Calu3 (cell line): ENCODE measurements at places on chromosomes 16 and 17. TPM values are rescaled to one million over a fixed set of nuclear protein-coding genes. Genes with fewer than 3 reads are reported as not detected.
A peak's percentile ranks its signal among the peaks of the same experiment; 100 is the strongest.

The GDPD1 gene
- total RNA-seq: 2.6 and 3.4 TPM in 2 replicates

The PRRT2 gene
- 0.78 and 1.8 TPM in 2 replicates for total RNA-seq

The HOXB9 gene
- total RNA-seq: 26.0 and 27.8 TPM in 2 replicates

The HSPB9 gene
- 0.54 and 0.69 TPM in 2 replicates for total RNA-seq

GRCh38 chr17:65409381-65409780, 152.1 kb downstream of the AXIN2 start:
- no peaks in the 10 kb centered on the region for H3K4me1 ChIP-seq
- DNase-seq: no peak
- H3K36me3 ChIP-seq: no peaks in the 10 kb centered on the region
- H3K4me3 ChIP-seq: no peak overlapping the region
- peaks cover 25% of the 10 kb centered on the region for H3K27me3 ChIP-seq

DNA sequence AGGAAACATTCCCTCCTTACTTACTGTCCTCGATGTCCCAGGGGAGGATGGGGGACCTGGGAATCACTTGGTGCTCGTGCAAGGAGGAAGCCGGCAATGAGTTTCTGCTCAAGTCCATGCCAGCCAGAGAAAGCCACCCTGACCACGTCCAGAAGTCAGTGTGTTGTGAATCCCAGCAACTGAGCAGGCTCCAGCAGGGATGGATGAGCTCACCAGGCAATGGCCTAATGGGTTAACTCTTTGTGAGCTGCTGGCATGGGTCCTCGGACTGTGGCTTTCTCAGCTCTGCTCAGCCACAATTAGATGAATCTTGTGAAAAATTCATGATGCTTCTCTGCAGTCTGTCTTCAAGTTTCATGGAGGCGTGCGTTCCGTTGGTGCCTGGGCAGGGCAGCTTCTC, at the start of gene PIRT:
TSS of gene PIRT (minus strand) at position 167 of the 400 bp plus-strand sequence. CDS start 12,442 bp downstream, outside the sequence.
- no peaks in the 10 kb centered on the region for H3K4me1 ChIP-seq
- no peaks in the 10 kb centered on the region for H3K36me3 ChIP-seq
- no peaks in the 10 kb centered on the region for H3K27me3 ChIP-seq
- no peak within 1 kb of the TSS for H3K4me3 ChIP-seq

GRCh38 chr16:54331241-54332002, 44.8 kb upstream of the IRX3 start:
- H3K27ac ChIP-seq: no peak overlapping the region
- H3K36me3 ChIP-seq: no peaks in the 10 kb centered on the region
- H3K4me1 ChIP-seq: no peaks in the 10 kb centered on the region
- H3K4me3 ChIP-seq: no peak overlapping the region

GRCh38 chr16:34648-34987, 18.8 kb downstream of the POLR3K start:
- H3K4me1 ChIP-seq: peaks cover 24% of the 10 kb centered on the region
- peaks cover 13% of the 10 kb centered on the region for H3K36me3 ChIP-seq
- no peak for DNase-seq
- no peak overlapping the region for H3K4me3 ChIP-seq

GRCh38 chr17:11144358-11145233, 96.4 kb upstream of the SHISA6 start:
- no peaks in the 10 kb centered on the region for H3K36me3 ChIP-seq
- H3K4me1 ChIP-seq: no peaks in the 10 kb centered on the region
- DNase-seq: peak; percentile 7
- H3K4me3 ChIP-seq: no peak overlapping the region
- H3K27me3 ChIP-seq: no peaks in the 10 kb centered on the region

DNA sequence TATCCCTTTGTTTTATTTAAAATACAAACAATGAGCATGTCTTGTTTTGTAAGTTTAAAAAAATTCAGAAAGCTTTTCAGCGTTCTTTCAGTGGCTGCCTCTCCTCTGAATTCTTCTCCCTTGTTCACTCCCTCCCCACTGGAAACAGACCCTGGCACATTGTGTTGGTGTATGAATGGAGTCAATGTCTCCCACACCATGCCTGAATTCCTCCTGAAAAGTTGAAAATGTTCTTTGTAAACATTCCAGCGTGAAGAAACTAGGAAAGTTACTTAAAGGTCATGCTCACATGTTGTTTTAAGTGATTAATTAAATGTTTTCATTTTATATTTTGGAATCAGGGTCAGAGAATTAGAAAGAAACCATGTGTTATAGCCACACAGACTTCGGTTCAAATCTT, 136.9 kb upstream of the DYNLRB2 start:
- H3K27me3 ChIP-seq: peaks cover 13% of the 10 kb centered on the region
- no peak overlapping the region for H3K4me3 ChIP-seq
- H3K4me1 ChIP-seq: no peaks in the 10 kb centered on the region
- no peak for DNase-seq

DNA sequence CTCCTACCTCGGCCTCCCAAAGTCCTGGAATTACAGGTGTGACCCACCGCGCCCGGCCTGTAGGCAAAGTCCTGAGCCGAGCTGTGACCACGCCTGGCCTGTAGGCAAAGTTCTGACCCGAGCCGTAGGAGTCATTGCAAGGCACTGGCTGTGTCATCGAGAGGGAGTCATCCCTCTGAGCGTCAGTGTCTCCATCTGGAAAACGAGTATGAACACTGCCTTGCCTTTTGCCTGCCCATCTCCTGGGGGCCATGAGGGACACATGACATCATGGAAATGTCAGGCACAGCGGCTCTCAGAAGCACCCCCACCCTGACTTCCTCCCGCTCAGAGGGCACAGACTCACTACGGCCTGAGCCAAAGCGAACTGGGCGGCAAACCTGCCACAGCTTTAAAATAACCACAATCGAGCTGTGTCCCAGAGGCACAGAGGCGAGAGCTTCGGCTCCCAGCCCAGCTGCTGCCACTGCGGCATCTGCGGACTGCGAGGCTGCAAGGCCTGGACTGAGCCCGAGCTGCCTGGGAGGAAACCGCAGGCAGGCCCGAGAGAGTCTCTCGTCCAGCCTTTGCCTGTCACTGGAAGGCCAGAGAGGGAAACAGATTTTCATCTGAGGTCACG, 50.8 kb downstream of the RPH3AL start:
- H3K4me1 ChIP-seq: no peaks in the 10 kb centered on the region
- H3K4me3 ChIP-seq: no peak overlapping the region
- DNase-seq: no peak
- peaks cover 3% of the 10 kb centered on the region for H3K36me3 ChIP-seq

DNA sequence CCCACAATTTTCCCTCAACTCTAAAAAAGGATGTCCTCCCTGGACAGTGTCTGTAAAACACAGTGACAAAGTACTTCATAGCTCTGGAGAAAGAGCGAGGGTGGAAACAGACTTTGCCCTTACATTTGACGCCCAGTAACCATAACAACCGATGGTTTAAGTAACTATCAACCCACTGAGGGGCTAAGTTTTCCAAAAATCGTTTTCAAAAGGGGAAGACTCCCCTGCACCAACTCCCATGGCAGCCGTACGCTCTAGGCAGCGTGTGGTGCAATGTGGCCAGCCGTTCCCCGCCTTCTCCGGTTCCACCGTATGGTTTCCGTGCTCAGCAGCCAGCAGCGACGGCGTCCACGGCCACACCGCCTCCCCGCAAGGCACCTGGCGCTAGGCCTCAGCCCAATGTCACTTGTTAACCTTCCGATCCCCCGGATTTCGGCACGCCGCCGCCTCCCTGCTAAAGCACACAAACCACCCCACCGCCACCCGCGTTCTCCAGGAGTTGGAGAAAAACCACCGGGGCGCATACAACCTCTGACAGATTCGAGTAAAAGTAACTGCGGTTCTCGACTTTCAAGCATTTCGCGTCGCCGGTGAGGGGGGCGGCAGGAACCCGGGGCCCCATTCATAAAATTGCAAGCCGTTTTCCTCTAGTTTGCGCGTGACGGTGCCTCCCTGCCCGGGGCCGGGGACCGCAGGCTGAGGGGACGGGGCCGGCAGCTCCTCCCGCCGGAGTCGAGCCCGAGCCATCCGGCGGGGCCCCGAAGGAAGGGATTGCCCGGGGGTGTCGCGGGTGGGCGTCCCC, 661 bp downstream of the TEX2 start:
- peaks cover 13% of the 10 kb centered on the region for H3K4me1 ChIP-seq
- DNase-seq: peak; percentile 40
- peaks cover 8% of the 10 kb centered on the region for H3K27me3 ChIP-seq
- H3K36me3 ChIP-seq: peaks cover 25% of the 10 kb centered on the region
- peak overlapping the region; percentile 20 for H3K27ac ChIP-seq

GRCh38 chr17:81309859-81310839, 15.0 kb upstream of the SLC38A10 start:
- peaks cover 19% of the 10 kb centered on the region for H3K27me3 ChIP-seq
- H3K36me3 ChIP-seq: peaks cover 10% of the 10 kb centered on the region
- peaks cover 18% of the 10 kb centered on the region for H3K4me1 ChIP-seq
- H3K27ac ChIP-seq: no peak overlapping the region

- H3K36me3 ChIP-seq: peaks cover 14% of the 10 kb centered on the region
- peaks cover 12% of the 10 kb centered on the region for H3K4me1 ChIP-seq
- H3K4me3 ChIP-seq: no peak overlapping the region
- DNase-seq: no peak
- H3K27me3 ChIP-seq: no peaks in the 10 kb centered on the region
- no peak overlapping the region for H3K27ac ChIP-seq
Measured at GRCh38 chr16:83925095-83925905, 26.4 kb downstream of the MLYCD start.

DNA sequence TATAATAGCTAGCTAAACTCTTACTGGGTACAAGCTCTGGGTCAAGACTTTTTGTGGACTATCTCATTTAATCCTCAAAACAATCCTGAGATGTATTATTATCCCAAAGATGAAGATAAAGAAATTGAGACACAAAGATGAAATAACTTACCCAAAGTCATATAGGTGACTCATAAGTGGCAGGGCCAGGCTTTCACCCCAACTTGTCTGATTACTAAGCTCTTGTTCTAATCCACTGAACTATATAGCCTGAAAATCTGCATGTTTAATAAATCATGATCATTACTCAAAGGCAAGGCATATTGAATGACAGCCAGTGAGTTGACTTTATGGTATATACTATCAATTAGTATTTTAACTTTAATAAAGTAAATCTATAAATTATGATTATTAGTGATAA, 77.4 kb downstream of the SKAP1 start:
- H3K36me3 ChIP-seq: peaks cover 4% of the 10 kb centered on the region
- no peak for DNase-seq
- H3K4me1 ChIP-seq: no peaks in the 10 kb centered on the region
- H3K4me3 ChIP-seq: no peak overlapping the region
- no peak overlapping the region for H3K27ac ChIP-seq

DNA sequence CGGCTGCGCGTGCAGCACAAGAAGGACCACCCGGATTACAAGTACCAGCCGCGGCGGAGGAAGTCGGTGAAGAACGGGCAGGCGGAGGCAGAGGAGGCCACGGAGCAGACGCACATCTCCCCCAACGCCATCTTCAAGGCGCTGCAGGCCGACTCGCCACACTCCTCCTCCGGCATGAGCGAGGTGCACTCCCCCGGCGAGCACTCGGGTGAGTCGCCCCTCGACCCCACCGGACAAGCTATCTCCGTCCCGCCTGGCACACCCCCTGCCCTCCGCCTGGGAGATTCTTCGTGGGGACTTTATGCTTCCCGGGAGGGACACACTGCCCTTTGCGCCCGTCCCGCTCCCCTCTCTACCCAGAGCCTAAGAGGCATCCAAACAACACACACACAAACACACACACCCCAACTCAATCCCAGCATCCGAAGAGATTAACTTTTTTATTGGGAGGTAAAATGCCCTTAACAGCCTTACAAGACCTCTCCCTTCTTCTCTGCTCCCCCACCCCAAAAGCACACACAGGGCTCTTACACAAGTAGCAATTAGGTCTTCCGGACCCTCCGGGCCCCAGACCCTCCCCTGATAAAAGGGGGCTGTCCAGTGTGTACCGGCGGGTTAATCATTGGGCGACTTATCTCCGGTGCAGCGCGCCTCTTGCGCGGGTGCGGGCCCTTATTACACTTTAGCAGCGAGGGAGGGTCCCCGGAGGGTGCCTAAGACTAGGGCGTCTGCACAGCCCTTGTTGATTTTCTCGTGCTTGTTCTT, 2.1 kb downstream of the SOX9 start:
- DNase-seq: peak; percentile 55
- peaks cover 47% of the 10 kb centered on the region for H3K27me3 ChIP-seq
- H3K4me1 ChIP-seq: peaks cover 40% of the 10 kb centered on the region
- peak overlapping the region; percentile 97 for H3K27ac ChIP-seq
- H3K36me3 ChIP-seq: peaks cover 96% of the 10 kb centered on the region

GRCh38 chr17:2400474-2400866, 390 bp downstream of the MNT start:
- peak overlapping the region; percentile 94 for H3K4me3 ChIP-seq
- peaks cover 79% of the 10 kb centered on the region for H3K36me3 ChIP-seq
- peaks cover 36% of the 10 kb centered on the region for H3K4me1 ChIP-seq
- peak; percentile 45 for DNase-seq

DNA sequence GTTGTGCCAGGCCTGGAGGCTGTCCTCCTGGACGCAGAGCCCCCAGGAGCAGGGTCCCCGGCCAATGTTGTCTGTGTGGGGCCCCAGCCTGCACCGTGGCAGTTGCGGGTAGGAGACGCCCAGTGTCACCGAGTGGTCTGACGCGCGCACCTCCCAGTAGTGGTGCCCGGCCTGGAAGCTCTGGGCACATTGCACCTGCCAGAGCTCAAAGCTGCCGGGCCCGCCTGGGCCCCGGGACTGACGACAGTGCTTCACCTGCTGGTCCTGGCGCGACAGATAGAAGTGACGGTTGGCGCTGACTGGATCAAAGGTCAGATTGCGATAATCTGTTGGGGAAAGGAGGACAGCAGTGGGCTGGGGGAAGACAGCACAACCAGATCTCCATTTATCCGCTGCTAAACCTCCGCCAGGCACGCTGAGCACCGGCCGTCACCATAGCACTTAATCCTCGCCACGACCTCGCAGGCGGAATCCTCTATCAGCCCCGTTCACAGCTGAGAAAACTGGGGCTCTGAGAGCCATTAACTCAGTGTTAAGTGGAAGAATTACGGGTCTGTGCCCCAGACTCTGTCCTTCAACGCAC, 5.6 kb downstream of the TRIM65 start:
- peaks cover 12% of the 10 kb centered on the region for H3K4me1 ChIP-seq
- H3K27ac ChIP-seq: no peak overlapping the region
- H3K27me3 ChIP-seq: no peaks in the 10 kb centered on the region
- DNase-seq: no peak
- no peak overlapping the region for H3K4me3 ChIP-seq

- no peaks in the 10 kb centered on the region for H3K27me3 ChIP-seq
- no peak overlapping the region for H3K27ac ChIP-seq
- peaks cover 40% of the 10 kb centered on the region for H3K36me3 ChIP-seq
- H3K4me3 ChIP-seq: no peak overlapping the region
- H3K4me1 ChIP-seq: no peaks in the 10 kb centered on the region
- no peak for DNase-seq
Measured at GRCh38 chr16:3706253-3707012, 10.9 kb downstream of the TRAP1 start.

GRCh38 chr17:16352303-16352666, 984 bp downstream of the CENPV start:
- no peaks in the 10 kb centered on the region for H3K4me1 ChIP-seq
- peak; percentile 56 for DNase-seq
- H3K4me3 ChIP-seq: peak overlapping the region; percentile 80
- H3K27me3 ChIP-seq: no peaks in the 10 kb centered on the region
